ENCODE measurements at places on chromosomes 7 and 10.

DNA sequence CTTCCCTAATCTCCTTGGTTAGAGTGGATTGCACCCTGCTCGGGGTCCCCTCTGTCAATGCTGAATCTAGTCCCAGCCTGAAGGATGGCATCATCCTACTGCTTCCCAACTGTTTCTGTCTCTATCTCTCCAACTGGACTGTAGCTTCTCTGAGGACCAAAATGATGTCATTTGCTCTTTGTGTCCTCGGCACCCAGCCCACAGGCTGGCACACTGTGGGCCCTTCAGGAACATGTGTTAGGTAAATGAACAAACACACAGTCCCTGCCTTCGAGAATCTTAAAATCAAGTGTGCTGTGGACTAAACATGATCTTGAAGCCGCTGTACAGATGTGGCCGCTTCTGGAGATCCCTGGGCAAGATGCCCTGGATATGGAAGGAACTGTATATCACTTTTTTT, 5.0 kb upstream of the CDH23 start:
- no peak for DNase-seq

GRCh38 chr7:37988721-37989650, 68.5 kb downstream of the EPDR1 start:
- no peak for DNase-seq

DNA sequence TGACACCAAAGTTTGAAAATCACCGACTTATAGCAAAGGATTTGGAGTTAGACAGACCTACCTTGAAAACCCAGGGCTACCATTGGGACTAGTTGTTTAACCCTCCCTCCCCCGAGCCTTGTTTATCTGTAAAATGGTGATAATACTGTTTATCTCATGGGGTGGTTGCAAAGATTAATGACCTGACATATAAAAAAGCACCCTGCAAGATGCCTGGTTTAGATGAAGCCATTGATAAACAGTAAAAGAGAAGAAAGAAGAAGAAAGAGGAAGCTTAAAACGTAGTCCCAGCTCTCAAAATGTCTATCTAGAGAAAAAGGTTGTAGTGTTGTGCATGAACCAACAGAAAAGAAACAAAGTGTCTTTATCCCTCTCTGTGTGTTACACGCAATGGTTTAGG, 145.7 kb downstream of the FGFR2 start:
- no peak for DNase-seq

- DNase-seq, result no peak
Measured at GRCh38 chr7:38463277-38464225, 167.6 kb downstream of the AMPH start.

DNA sequence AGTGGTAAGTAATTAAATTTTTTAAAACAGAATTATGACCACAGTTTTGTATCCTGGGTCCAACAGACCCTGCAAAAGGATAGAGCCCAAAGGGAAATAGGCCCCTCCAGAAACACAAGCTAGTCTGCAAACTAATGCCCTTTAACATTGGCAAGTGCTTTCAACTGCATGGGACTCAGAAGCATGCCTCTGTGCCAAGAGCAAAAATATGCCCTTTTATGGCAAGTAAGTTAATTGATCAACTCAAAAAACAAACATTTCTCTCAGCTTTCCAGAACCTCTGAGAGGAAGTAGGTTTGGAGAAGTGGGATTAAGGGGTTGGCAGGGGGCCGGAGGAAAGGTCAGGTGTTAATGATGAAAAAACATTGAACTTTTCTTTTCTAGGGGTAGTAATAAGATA, 186.6 kb upstream of the PRSS1 start:
- no peak for DNase-seq

GRCh38 chr10:68052463-68052862, 22.6 kb downstream of the HERC4 start:
- DNase-seq, result no peak

DNA sequence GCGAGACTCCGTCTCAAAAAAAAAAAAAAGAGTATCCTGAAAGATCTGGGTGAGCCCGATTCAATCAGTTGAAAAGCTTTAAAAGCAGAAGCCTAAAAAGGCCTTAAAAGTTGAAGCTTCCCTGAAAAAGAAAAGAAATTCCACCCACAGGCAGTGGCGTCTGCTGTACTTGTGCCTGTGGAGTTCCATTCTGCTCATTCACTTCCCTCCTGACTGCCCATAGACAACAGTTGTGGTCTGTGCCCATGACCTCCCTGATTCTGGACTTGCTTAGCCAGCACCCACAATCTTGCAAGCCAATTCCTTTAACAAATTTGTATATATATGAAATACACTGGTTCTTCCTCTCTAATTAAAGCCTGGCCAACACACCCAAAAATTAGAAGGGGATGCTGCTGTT, 141.7 kb downstream of the DLG5 start:
- DNase-seq, result no peak

- DNase-seq, result no peak
Measured at GRCh38 chr7:1124164-1124563, 35.8 kb downstream of the ZFAND2A start.

DNA sequence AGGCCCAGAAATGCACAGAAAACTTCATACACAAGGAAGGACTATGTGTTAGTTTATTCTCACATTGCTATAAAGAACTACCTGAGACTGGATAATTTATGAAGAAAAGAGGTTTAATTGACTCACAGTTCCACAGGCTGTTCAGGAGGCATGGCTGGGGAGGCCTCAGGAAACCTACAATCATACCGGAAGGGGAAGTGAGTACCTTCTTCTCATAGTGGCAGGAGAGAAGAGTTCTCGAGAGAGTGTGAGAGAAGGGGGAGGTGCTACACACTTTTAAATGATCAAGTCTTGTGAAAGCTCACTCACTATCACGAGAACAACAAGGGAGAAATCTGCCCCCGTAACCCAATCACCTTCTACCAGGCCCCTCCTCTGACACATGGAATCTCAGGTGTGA, 16.8 kb upstream of the RAMP3 start:
- DNase-seq, result no peak

- DNase-seq, result no peak
Measured at GRCh38 chr7:45267262-45267661, 109.7 kb downstream of the RAMP3 start.

GRCh38 chr10:28186887-28187578, 115.8 kb downstream of the MPP7 start:
- no peak for DNase-seq

- DNase-seq, result no peak
Measured at GRCh38 chr10:102602272-102603045, 41.8 kb upstream of the TRIM8 start.

- DNase-seq, result no peak
Measured at GRCh38 chr7:127997226-127997922, 33.9 kb downstream of the LRRC4 start.

DNA sequence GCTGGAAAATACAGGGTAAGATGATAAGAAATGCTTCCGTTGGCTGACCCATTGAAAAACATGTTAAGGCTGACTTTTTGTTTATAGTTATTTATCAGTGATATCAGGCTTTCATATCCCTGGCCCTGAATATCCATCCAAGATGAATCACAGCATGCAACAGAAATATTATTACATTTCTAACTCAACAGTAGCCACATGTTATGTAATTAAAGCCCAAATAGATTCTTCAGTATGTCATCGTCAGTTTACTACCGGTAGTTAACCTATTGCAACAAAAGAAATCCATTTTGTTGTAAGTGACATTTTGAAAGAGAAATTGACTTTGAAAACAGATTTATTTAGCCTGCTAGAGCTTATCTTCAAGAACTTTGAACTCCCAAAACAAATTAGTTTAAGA, 354.1 kb upstream of the CELF2 start:
- no peak for DNase-seq

DNA sequence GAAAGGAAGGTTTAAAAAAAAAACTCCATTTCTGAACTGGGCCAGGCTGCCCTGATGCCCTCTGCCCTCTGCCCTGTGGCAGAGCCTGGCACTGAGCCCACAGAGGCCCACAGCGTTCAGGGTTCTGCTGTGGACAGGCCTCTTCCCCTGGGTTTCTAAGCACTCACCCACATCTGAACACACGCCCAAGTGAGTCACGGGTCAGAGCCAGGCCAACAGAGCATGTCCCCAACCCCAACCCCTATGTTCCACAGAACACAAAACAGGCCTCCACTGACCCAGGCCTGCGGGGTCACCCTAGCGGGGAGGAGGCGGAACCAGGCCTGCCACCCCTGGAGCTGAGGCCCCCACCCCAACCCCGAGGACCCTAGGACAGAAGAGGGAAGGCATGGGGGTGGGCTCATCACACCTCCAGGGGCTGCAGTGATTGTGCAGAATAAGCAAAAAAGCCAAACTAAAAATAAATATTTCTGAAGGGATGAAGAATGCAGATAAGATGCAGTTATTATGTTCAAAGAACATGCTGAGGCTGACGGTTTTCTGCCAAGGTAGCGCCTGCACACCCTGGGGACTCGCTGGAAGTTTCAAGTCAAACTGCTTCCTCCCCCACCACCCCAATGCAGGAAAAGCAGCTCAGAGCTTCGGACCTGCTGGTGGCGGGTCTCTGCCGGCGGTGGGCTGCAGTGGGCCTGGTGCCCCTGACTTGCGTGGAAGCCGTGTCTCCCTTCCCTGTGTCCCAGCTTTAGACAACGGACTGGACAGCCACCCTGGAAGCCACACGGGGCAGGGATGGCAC, 5.4 kb downstream of the WDR86 start:
- DNase-seq, result no peak

GRCh38 chr7:52775876-52776275, 259.6 kb upstream of the POM121L12 start:
- DNase-seq, result no peak

GRCh38 chr7:110157631-110158362, 933.1 kb upstream of the LRRN3 start:
- DNase-seq, result no peak

GRCh38 chr7:135143885-135144668, 3.8 kb upstream of the TMEM140 start:
- DNase-seq, result no peak

- no peak for DNase-seq
Measured at GRCh38 chr7:132072873-132073272, 503.4 kb downstream of the PLXNA4 start.

DNA sequence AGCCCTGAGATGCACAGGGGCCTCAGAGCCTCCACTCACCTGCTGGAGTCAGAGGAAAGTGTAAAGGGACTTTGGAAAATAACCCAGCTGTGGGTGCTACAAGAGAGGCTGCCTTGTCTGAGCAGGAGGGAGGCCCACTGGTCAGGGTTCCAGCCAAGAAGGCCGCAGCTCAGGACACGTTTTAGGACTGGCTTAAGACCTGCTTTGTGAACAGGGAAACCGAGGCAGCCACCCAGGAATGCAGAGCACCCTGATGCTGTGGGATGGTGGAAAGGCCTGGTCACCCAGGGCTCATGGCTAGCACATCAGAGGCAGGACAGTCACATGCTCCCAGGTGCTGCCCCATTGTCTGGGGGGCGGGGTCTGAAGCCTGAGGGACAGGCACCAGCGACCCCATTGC, 38.9 kb upstream of the CHST15 start:
- no peak for DNase-seq

GRCh38 chr7:153107826-153108225, 348.3 kb downstream of the ACTR3B start:
- DNase-seq, result no peak

DNA sequence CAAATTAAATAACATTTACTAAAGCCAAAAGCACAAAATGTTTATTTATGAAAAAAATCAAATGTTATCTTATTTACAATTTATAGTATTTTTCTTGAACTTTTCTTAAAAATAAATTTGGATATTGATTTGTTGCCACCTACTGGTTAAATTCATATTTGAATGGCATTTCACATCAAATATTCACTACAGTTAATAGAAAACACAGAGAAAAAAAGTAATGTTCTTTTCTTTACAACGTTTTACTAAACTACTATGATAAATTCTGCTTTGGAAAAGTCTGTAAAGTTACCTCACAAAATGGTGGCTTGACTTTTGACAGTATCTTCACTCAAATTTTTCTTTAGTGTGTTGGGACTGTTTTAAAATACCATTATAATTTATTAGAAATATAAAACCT, 52.7 kb downstream of the SRPK2 start:
- DNase-seq, result no peak

- DNase-seq, result no peak
Measured at GRCh38 chr10:67015225-67015624, 89.4 kb downstream of the LRRTM3 start.

- DNase-seq, result no peak
Measured at GRCh38 chr10:58322835-58323209, 12.0 kb upstream of the UBE2D1 start.
